Activated CD4-positive, alpha-beta T cell treated with anti-CD3 and anti-CD28 coated beads, Interleukin-2, amount 10 ng/mL, durations not matched to agents 7 days and 5 days (primary cell): ENCODE measurements at places on chromosomes 3 and 15. TPM values are rescaled to one million over a fixed set of nuclear protein-coding genes. Genes with fewer than 3 reads are reported as not detected.

CIDEC gene
- not detected for total RNA-seq

SV2B gene
- 0.02 TPM for total RNA-seq

LYZL4 gene
- not detected for total RNA-seq

CCDC13 gene
- 0.60 TPM for total RNA-seq

GATA2 gene
- total RNA-seq = not detected

MTMR10 gene
- 26.6 TPM for total RNA-seq

ZDHHC3 gene
- total RNA-seq = 47.5 TPM

SNTN gene
- total RNA-seq = not detected

SERPINI2 gene
- not detected for total RNA-seq

TERC gene
- 1.8 TPM for total RNA-seq

OSBPL10 gene
- 0.89 TPM for total RNA-seq

GPR27 gene
- total RNA-seq = 1.2 TPM

GRCh38 chr3:175965036-175965435, 1105.9 kb downstream of the NAALADL2 start:
- H3K4me1 ChIP-seq = no peaks in the 10 kb centered on the region
- no peak overlapping the region for H3K27ac ChIP-seq
- no peak overlapping the region for H3K4me3 ChIP-seq
- DNase-seq = no peak
- H3K36me3 ChIP-seq = no peaks in the 10 kb centered on the region

- no peak overlapping the region for H3K4me3 ChIP-seq
- H3K4me1 ChIP-seq = peaks cover 3% of the 10 kb centered on the region
- H3K27ac ChIP-seq = no peak overlapping the region
- DNase-seq = no peak
These were observed 8.3 kb downstream of the CCDC80 start for GRCh38 chr3:112632596-112632995.

- H3K4me3 ChIP-seq = no peak overlapping the region
- H3K36me3 ChIP-seq = no peaks in the 10 kb centered on the region
- no peak overlapping the region for H3K27ac ChIP-seq
- H3K4me1 ChIP-seq = no peaks in the 10 kb centered on the region
- no peak for DNase-seq
These were observed 109.6 kb downstream of the FHIT start for GRCh38 chr3:61141697-61142096.

DNA sequence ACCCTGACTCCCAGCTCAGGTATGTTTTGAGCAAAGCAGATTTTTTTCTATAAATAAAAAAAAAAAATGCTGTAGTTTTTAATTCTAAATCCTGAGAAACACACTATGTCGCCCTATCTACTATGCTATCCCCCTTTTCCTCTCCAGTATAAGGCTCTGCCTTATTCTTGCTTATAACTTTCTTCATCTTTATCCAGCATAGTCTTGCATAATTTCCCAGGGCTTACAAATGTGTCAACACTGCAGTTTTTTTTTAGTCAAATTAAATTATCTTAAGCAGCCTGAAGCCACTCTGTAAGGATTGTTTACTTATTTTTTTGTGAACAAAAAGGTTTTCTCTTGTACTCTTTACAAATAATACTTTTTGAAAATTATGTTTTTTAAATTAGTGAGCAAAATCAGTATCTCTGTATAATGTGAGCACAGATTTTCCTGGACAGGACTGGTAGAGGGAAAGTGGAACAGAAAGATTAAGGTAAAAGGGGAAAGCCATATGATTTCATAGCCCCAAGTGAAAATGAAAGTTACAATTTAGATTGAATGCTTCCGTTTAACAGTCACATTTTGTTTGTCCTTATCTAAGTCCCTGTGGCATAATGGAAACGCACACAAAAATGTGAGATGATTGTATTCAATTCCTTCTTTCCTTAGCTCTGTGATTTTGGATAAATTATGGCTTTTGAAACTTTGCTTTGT, 5.6 kb upstream of the PYDC2 start:
- no peak for DNase-seq

- peaks cover 5% of the 10 kb centered on the region for H3K27me3 ChIP-seq
- DNase-seq = no peak
- no peak overlapping the region for H3K27ac ChIP-seq
- H3K36me3 ChIP-seq = peaks cover 8% of the 10 kb centered on the region
- no peak overlapping the region for H3K4me3 ChIP-seq
- H3K4me1 ChIP-seq = peaks cover 42% of the 10 kb centered on the region
These were observed 8.3 kb upstream of the ANKDD1A start for GRCh38 chr15:64903326-64903950.

GRCh38 chr3:141442446-141442845, 44.4 kb upstream of the RASA2 start:
- no peak overlapping the region for H3K4me3 ChIP-seq
- H3K36me3 ChIP-seq = peaks cover 46% of the 10 kb centered on the region
- H3K27me3 ChIP-seq = no peaks in the 10 kb centered on the region
- peaks cover 12% of the 10 kb centered on the region for H3K4me1 ChIP-seq

DNA sequence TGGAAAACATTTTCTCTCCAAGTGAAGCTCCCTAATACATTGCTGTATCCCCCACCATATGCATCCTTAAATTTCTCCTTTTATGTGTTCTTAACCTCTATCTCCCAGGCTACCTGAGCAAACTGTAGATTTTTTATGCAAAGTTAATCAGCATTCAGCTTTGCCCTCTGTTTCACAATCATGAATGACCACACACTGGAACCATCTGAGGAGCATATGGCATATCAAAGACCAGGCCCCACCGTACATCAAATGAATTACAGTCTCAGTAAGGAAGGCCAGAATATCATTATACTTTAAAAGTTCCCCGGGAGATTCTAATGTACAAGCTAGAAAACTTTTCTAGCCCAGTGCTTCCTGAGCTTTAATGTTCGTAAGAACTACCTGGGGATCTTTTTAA, 115.5 kb upstream of the NECTIN3 start:
- no peaks in the 10 kb centered on the region for H3K4me1 ChIP-seq
- H3K27ac ChIP-seq = no peak overlapping the region
- H3K27me3 ChIP-seq = peaks cover 4% of the 10 kb centered on the region
- DNase-seq = no peak
- H3K4me3 ChIP-seq = no peak overlapping the region

- no peak overlapping the region for H3K4me3 ChIP-seq
- no peaks in the 10 kb centered on the region for H3K27me3 ChIP-seq
- no peak overlapping the region for H3K27ac ChIP-seq
- H3K4me1 ChIP-seq = peaks cover 28% of the 10 kb centered on the region
- no peak for DNase-seq
These were observed 7.2 kb downstream of the PBRM1 start for GRCh38 chr3:52678265-52679198.

- no peaks in the 10 kb centered on the region for H3K36me3 ChIP-seq
- H3K4me3 ChIP-seq = peak overlapping the region; percentile 70
- H3K27ac ChIP-seq = peak overlapping the region; percentile 38
These were observed 765 bp upstream of the UBE2E2 start for GRCh38 chr3:23202203-23202920.

GRCh38 chr3:160163229-160163878, 61.9 kb upstream of the C3orf80 start:
- no peak for DNase-seq
- H3K27ac ChIP-seq = no peak overlapping the region
- H3K4me1 ChIP-seq = no peaks in the 10 kb centered on the region

GRCh38 chr15:25366058-25366457, 72.8 kb downstream of the UBE3A start:
- H3K4me1 ChIP-seq = peaks cover 12% of the 10 kb centered on the region
- H3K36me3 ChIP-seq = peaks cover 51% of the 10 kb centered on the region
- no peak for DNase-seq
- H3K4me3 ChIP-seq = no peak overlapping the region
- H3K27ac ChIP-seq = peak overlapping the region; percentile 13
- H3K27me3 ChIP-seq = no peaks in the 10 kb centered on the region

GRCh38 chr15:60620708-60621107, 141.8 kb upstream of the ICE2 start:
- H3K27ac ChIP-seq = no peak overlapping the region
- DNase-seq = no peak
- no peaks in the 10 kb centered on the region for H3K36me3 ChIP-seq
- no peak overlapping the region for H3K4me3 ChIP-seq
- no peaks in the 10 kb centered on the region for H3K27me3 ChIP-seq

GRCh38 chr3:129366312-129366831, 62.1 kb downstream of the EFCAB12 start:
- DNase-seq = no peak
- peaks cover 2% of the 10 kb centered on the region for H3K27me3 ChIP-seq
- no peak overlapping the region for H3K4me3 ChIP-seq

DNA sequence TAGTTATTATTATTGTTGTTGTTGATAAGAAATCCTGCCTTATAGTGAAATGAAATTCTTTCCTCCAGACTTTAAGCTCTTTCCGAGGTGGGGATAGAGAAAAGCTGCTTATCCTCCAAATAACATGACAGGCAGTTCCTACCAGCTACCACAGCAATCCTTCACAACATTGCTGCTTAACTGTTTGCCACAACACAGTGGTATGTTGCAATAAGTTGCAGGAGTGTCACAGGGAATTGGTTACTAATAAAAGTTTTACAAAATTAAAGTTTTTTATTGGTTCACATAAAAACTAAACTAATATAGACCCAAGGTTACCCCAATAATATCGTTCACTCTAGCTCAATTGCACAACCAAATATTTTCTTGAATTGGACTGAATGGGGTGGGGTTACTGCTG, 57.4 kb upstream of the ICE2 start:
- no peak overlapping the region for H3K4me3 ChIP-seq
- DNase-seq = no peak
- no peak overlapping the region for H3K27ac ChIP-seq
- H3K36me3 ChIP-seq = peaks cover 14% of the 10 kb centered on the region
- H3K4me1 ChIP-seq = peaks cover 46% of the 10 kb centered on the region
- no peaks in the 10 kb centered on the region for H3K27me3 ChIP-seq

DNA sequence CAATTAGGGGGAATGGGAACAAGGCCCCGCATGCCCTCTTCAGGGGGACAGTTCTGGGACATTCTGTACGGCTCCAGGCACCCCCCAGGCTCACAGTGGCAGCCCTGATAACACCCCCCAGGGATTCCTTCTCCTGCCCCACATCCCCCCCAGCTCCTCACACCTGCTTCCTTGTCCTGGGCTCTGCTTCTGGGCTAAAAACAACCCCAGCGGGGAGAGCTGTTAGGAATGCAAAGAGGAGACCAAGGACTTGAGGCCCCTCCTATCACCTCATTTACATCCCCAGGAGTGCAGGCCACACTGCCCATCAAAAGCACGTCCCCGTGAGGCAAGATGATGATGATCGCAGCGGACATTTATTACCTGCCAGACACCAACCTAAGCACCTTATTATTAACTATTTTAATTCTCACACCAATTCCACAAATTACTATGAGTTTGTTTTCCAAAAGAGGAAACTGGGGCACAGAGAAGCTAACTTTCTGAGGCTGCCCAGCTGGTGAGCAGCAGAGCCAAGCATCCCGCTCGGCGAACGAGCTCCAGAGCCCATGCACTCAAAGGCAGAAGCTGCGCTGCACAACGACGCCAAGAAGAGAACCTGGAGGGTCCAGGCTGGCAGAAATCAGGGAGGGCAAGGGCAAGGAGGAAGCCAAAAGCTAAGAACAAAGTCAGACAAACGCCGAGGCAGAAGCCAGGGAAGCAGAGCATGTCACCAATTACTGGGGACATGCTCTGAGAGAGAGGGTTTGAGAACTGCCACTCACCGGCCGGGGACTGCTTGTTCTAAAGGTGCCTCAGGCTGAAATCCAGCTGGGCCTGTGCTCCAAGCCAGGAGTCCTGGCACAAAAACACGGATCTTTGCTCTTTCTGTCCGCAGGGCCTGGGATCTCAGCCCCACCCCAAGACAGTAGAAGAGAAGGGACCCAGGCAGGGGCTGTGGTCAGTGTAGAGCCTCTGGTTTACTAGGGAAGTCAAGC, 76.2 kb upstream of the NSMCE3 start:
- H3K27ac ChIP-seq = no peak overlapping the region
- no peak overlapping the region for H3K4me3 ChIP-seq
- no peak for DNase-seq
- no peaks in the 10 kb centered on the region for H3K27me3 ChIP-seq

- no peak overlapping the region for H3K4me3 ChIP-seq
- H3K4me1 ChIP-seq = no peaks in the 10 kb centered on the region
- H3K36me3 ChIP-seq = no peaks in the 10 kb centered on the region
- no peak overlapping the region for H3K27ac ChIP-seq
- peaks cover 3% of the 10 kb centered on the region for H3K27me3 ChIP-seq
These were observed 77.4 kb downstream of the STAC start for GRCh38 chr3:36457667-36458066.

- peaks cover 53% of the 10 kb centered on the region for H3K4me1 ChIP-seq
- no peak overlapping the region for H3K27ac ChIP-seq
- H3K4me3 ChIP-seq = no peak overlapping the region
- peaks cover 2% of the 10 kb centered on the region for H3K36me3 ChIP-seq
These were observed 30.1 kb downstream of the CFAP161 start for GRCh38 chr15:81163961-81164800.

DNA sequence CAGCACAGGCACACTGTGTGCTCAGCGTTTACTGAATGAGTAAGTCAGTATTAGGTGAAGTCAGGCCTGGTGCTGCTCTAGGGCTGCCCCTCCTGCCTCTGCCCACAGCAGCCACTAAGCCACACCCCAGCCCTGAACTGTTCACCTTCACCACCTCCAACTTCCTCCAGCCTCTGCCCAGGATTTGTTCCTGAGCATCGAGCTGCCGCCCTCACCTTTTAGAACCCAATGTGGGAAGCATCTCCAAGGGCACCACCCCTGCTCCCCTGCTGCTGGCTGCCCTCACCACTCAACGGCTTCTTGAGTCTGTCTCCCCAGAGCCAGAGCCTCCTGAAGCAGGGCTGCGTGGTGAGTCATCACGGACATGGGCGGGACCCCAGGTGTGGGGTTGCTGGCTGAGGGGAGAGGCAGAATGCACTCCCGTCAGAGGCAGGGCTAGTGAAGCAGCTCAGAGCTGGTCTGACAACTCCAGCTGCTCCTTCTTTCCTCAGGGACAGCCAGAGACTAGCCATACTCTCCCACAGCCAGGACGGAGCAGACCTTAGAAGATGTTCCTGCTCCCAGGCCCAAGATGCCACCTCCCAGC, 5.8 kb downstream of the HYAL2 start:
- peak; percentile 66 for DNase-seq
- H3K27me3 ChIP-seq = no peaks in the 10 kb centered on the region
- peak overlapping the region; percentile 89 for H3K27ac ChIP-seq
- H3K36me3 ChIP-seq = peaks cover 4% of the 10 kb centered on the region
- peaks cover 39% of the 10 kb centered on the region for H3K4me1 ChIP-seq
- H3K4me3 ChIP-seq = peak overlapping the region; percentile 35

DNA sequence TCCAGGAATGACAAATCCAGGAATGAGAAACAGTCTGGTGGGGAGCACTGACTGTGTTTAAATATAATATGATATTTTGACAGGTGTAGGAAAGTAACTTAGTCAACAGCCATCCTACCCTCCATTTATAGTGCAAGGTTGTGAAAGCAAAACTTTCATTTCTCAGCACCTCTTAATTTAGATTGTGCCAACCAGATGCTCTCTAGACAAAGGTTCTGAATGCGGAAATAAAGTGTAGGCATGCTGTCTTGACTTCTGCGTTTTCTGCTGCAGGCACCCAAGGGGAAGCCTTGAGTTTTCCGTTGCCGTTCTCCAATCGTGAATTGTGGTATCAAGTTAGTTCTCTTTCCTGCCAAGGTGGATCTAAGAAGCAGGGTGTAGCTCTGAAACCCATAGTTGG, 261.9 kb upstream of the SUCLG2 start:
- no peaks in the 10 kb centered on the region for H3K36me3 ChIP-seq
- H3K4me1 ChIP-seq = no peaks in the 10 kb centered on the region
- no peak overlapping the region for H3K27ac ChIP-seq
- no peaks in the 10 kb centered on the region for H3K27me3 ChIP-seq
- H3K4me3 ChIP-seq = no peak overlapping the region
